ENCODE measurements at places on chromosomes 7 and 10.

GRCh38 chr7:83469076-83469475, 179.9 kb downstream of the SEMA3E start:
- peak; percentile 57 for DNase-seq

GRCh38 chr10:51763746-51764145, 64.4 kb upstream of the CSTF2T start:
- peak; percentile 2 for DNase-seq

DNA sequence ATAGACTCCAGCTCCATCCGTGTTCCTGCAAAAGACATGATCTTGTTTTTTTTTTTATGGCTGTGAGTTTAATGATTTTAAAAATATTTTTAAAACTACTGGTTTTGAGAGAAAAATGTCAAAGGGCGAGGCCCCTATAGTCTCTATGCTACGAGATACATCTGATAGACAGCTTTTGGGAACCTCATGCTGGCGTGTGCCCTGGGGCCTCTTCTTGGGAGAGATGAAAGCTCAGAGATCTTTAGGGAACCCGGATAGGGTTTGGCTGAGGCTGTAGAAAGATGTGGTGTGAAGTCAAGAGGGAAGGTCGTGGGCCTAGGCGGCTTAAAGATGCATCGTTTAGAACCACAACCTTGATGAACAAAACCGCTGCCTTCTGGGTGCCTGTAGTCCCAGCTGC, 70.2 kb downstream of the PDIA4 start:
- no peak for DNase-seq

DNA sequence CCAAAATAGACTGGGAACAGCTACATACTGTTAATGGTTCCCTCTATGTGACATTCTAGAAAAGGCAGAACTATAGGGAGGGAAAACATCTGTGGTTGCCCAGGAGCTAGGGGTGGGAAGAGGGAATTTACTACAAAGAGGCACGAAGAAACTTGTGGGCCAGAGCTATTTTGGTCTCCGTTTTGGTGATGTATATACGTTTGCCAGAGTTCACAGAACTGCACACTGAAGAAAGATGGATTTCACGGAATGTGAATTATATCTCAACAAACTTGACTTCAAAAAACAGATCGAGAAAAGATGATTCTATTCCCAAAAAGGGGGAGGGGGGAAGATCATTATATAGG, 386 bp upstream of the AS3MT start:
- no peak for DNase-seq

DNA sequence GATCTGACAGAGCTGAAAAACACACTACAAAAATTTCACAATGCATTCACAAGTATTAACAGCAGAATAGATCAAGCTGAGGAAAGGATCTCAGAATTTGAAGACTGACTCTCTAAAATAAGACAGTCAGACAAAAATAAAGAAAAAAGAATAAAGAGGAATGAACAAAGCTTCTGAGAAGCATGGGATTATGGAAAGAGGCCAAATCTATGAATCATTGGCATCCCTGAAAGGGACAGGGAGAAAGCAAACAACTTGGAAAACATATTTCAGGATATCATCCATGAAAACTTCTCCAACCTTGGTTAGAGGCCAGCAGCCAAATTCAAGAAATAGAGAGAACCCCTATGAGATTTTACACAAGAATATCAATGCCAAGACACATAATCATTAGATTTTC, 804.8 kb upstream of the IGFBP3 start:
- DNase-seq: peak; percentile 39

DNA sequence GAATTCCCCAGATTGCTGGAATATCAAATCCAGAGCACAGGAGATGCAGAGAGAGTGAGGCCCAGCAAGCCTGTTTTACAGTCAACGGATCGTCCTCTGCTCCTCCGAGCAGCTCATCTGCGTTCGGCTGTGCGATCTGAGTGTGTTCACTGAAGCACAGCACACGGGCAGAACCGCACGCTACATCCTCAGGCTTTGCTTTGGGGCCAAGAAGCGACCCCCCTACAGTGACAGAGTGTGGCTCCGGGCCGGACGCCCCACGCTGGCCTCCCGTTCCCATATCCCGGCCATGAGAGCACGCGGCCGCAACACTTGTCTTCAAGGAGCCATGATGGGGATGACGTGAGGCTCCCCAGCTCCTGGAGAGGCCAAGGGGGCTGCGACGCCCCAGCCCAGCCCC, 431.4 kb downstream of the DNAJB6 start:
- no peak for DNase-seq
